Brain (organoid and tissue), 16 donors: ENCODE measurements at places on chromosomes 12 and 14.

- no peak for DNase-seq
These were observed 80.6 kb upstream of the ETV6 start for GRCh38 chr12:11568762-11569478.

DNA sequence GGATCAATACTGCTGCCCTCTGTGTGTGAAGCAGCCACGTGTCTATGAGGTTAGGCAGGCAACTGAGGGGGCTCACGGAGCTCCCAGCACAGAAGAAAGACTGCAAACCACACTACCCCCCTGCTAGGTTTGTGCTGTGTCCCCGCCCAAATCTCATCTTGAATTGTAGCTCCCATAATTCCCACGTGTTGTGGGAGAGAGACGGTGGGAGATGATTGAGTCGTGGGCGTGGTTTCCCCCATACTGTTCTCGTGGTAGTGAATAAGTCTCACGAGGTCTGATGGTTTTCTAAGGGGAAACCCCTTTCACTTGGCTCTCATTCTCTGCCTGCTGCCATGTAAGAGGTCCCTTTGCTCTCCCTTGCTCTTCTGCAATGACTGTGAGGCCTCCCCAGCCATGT lies 68.6 kb downstream of the ACTN1 start:
- DNase-seq: no peak

DNA sequence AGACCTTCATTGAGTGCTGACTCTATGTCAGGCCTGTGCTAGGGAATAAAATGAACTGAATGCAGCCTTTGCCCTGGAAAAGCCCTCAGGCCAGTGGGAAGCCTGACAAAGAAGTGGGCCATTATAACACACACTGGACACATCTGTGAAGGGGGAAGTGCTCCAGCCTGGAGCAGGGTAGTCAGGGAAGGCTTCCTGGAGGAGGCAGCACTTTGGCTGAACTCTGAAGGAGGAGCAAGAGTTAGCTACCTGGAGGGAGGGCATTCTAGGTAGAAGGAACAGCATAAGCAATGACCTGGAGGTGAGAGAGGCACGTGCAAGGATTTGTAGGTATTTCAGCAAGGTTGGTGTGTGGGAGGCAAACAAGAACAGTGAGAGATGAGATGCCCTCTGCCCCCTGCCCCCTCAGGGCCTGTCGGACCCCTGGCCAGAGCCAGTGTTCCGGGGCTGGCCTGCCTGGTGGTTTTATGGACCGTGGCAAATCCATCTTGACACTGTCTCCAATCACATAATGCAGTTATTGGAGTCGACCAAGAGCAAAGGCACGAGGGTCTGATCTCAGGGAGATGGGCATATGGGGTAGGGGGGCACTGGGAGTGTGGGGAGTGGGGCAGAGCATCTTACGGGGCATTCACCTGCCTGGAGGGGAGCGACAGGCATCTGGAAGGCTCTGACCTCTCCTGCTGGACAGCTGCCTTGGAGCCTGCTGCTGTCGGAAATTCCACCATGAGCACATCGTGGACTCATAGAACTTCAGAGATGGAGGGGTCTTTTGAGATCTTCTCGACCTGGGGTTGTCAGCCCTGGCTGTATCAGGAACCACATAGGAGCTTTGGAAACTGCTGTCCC lies 2.7 kb upstream of the FAM222A start:
- DNase-seq: no peak

DNA sequence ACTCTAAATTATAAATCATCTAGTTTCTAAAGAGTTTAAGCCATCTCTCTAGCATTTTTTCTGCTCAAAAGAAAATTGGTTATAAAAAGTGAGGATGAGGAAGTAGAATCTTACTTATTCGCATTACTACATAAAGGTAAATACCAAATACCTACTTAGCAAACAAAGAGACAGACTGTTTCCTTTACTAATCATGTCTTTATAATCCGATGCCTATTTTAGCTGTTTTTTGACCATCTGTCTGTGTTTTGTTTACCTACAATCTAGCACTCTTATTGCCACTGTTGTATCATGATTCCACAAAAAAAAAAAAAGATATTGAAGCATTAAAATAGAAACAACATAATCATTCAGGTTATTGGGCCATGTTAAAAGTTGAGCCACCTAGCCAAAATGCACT lies 396.2 kb downstream of the PAWR start:
- no peak for DNase-seq

DNA sequence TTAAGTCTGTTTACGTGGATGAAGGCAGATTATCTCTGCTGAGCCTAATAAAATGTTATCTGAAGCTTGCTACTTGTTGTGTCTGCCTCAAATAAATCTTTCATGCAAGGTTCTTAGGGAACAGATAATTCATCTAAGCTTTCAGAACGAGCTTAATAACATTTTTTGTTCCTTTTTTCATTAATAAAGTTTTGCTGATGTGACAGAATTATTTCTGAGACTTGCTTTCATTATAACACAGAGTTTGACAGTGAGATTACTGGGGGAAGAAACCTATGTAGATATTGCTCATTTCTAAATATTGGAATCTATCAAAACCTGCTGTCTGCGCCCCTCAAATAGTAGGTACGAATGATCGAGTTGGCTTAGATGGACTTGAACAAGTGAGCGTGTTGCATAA lies 948.7 kb upstream of the SEL1L start:
- DNase-seq: no peak

- no peak for DNase-seq
These were observed 35.8 kb upstream of the ZFP36L1 start for GRCh38 chr14:68828698-68829097.

DNA sequence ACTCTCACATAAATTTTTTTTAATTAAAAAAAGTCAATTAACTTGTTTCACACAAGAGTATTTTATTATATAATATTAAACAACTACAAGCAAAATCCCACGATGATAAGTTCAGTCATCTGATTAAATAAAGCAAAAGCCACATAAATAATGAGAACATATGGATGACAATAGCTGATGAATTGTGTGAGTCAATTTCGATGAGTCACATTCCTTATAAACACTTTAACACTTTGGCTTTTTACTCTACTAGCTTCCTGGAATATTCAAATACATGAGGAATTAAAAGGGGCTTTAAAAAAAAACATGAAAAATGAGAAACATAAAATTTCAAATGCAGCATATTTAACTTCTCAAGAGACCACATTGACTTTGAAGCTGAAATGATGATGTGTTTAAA lies 95.3 kb downstream of the BCAT1 start:
- DNase-seq: no peak

- DNase-seq: peak; percentile 91
These were observed 224.6 kb upstream of the CRY1 start for GRCh38 chr12:107317751-107318555.

GRCh38 chr14:83764656-83765599 lies 1765.0 kb upstream of the FLRT2 start:
- no peak for DNase-seq

- DNase-seq: no peak
These were observed 7.6 kb upstream of the SDSL start for GRCh38 chr12:113414519-113415038.

DNA sequence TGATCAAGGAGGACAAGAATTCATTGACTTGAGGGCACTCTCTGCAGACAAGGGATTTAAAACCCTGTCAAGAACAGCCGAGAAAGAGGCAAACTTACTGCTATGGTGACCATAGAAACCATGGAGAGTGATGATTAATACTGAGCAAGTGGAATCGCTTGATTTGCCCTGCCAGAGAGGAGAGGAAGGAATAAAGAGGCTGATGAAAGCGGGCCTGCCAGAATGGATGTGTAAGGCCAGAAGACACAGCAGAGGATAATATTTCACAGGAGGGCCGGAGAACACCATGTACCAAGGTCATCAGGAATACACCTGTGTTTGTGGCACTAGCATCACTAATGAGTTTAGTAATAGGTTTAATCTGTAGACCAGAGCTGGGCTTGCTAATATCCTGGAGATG lies 221.8 kb upstream of the DCN start:
- DNase-seq: no peak

- no peak for DNase-seq
These were observed 85.1 kb downstream of the TMEM30B start for GRCh38 chr14:61196034-61196433.

GRCh38 chr12:7073946-7074345 lies 13.4 kb downstream of the C1S start:
- DNase-seq: no peak

DNA sequence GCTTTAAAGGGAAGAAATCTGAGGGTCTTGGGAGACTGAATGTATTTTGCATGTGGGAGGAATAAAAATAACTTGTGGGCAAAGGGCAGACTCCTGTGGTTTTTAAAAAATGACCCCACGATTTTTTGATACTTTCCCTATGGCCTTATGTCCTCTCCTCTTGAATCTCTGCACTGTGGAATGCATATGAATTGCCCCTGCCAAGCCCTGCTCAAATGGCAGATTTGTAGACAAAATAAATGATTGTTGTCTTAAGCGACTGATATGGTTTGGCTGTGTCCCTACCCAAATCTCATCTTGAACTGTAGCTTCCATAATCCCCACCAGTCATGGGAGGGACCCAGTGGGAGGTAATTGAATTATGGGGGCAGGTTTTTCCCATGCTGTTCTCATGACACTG lies 223.8 kb downstream of the DACT1 start:
- DNase-seq: no peak

DNA sequence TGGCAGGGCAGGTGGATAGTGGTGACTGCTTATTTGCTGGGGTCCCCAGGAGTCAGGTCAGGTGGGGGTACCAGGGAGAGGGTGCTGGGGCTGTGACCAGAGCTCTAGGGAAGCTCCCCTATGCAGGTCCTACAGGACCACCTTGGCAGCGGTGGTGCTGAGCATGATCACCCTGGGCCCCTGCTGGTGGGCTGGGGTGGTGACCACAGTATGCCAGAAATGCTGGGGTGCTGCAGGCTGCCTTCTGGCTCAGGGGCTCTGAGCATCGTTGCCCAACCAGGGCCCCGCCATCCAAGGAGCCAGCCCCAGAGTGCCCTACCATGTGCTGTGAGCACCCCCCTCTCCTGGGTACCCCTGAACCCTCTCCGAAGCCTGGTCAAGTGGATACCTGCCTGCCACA lies 17.5 kb upstream of the NUDT14 start:
- DNase-seq: no peak

GRCh38 chr12:1691123-1692007 lies 495 bp downstream of the ADIPOR2 start:
- DNase-seq: no peak

GRCh38 chr14:64468451-64468850 lies 3.2 kb downstream of the AKAP5 start:
- DNase-seq: no peak

- DNase-seq: no peak
These were observed 9.2 kb upstream of the INF2 start for GRCh38 chr14:104680056-104680805.

- DNase-seq: no peak
These were observed 44.4 kb upstream of the GSG1 start for GRCh38 chr12:13147688-13148484.

DNA sequence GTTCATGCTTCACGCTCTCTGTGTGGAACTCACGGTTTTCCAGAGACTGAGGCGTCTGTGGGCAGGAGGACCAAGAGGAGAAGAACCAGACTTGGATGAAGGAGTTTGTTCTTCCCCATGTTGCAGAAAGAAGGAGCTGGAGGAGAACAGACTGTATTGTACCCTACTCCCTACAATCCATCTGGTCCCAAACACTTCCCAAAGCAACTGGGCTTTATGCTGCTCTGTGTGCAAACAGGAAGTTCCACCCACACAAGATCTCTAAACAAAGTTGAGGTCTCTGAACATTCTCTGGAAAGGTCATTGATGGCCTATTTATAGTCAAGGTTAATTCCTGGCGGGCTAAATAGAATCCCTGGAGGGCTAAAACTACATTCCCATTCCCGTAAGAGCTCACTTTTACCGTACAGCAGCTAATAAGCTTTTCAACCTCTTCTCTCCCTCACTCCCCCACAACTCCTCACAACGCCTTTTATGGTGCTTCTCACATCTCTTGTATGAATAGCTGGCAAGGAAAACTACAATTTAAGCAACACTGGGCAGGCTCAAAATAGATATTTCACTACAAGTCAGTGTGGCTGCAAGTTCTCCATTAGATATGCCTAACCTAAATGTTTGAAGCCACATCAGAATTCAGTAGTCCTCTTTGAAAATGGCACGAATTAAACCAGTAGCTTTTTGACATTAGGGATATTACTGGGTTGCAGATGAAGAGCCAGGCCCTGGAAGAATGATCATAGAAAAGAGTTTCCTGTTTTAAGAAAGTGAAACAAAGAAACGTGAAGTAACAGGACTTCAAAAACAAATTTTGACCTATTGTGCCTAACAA lies at the start of gene A2M:
TSS of gene A2M (minus strand) at position 189 of the 829 bp plus-strand sequence. CDS start at position 119, 70 bp downstream.
- no peak for DNase-seq

- no peak for DNase-seq
These were observed 6.0 kb upstream of the SOS2 start for GRCh38 chr14:50237427-50237826.

DNA sequence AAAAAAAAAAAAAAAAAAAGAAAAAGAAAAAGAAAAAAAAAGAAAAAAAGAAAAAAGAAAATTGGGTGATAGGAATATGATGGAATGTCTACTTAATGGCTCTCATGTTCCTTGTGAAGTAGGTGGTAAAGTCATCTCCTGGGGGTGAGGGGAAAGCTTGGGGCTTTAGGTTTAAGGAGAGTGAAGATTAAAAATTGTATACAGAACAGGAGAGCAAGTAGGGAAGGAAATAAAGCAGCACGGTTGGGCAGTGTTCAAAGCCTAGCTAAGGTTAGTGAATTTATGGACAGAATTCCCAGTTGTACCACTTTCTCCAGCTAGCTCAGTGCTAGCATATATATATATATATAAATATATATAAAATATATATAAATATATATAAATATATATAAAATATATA lies 40.0 kb upstream of the SLC2A13 start:
- DNase-seq: no peak

GRCh38 chr14:99971941-99972747 lies 93.1 kb upstream of the EVL start:
- DNase-seq: peak; percentile 36

DNA sequence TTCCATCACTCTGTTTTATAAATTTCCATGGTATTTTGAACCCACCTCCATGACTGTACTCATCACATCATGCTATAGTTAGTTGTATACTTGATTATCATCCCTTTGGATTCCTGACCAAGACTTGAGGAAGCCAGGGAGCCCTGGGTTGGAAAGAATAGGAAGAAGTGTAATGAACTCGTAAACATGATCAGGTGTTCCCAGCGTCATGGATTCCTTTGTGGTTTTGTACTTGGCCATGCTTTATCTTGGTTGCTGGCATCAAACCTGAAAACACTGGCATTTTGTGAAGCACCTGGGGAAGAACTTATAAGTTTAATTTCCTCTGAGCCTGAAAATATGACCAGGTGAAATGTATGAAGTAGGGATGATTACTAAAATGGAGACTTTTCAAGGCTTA lies 76.4 kb downstream of the CHST11 start:
- DNase-seq: no peak

- no peak for DNase-seq
These were observed 46.8 kb downstream of the IQSEC3 start for GRCh38 chr12:113347-113746.

GRCh38 chr14:103820382-103820781 lies 27.0 kb downstream of the PPP1R13B start:
- DNase-seq: no peak

- peak; percentile 85 for DNase-seq
These were observed 147.4 kb upstream of the EGLN3 start for GRCh38 chr14:34098045-34098984.
